ENCODE measurements at places on chromosomes 5 and 9.

GRCh38 chr5:6752782-6753181 lies 39.5 kb downstream of the TENT4A start:
- DNase-seq, result no peak

- no peak for DNase-seq
Observed at GRCh38 chr5:169583101-169583423, 511 bp upstream of the SPDL1 start.

- no peak for DNase-seq
Observed at GRCh38 chr9:84375954-84376353, 35.4 kb upstream of the SLC28A3 start.

DNA sequence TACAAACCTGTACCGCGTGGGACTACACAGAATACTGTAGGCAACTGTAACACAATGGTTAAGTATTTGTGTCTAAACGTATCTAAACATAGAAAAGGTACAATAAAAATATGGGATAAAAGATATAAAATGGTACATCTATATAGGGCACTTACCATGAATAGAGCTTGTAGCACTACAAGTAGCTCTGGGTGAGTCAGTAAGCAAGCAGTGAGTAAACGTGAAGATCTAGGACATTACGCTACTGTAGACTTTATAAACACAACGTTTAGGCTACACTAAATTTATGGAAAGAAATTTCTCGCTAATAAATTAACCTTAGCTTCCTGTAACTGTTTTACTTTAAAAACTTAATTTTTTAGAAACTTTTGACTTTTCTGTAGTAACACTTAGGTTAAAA lies 46.5 kb downstream of the MRPS27 start:
- no peak for DNase-seq

- no peak for DNase-seq
Observed at GRCh38 chr5:113330533-113331208, 104.1 kb downstream of the TSSK1B start.

GRCh38 chr5:53164478-53165165 lies 55.1 kb upstream of the MOCS2 start:
- no peak for DNase-seq

DNA sequence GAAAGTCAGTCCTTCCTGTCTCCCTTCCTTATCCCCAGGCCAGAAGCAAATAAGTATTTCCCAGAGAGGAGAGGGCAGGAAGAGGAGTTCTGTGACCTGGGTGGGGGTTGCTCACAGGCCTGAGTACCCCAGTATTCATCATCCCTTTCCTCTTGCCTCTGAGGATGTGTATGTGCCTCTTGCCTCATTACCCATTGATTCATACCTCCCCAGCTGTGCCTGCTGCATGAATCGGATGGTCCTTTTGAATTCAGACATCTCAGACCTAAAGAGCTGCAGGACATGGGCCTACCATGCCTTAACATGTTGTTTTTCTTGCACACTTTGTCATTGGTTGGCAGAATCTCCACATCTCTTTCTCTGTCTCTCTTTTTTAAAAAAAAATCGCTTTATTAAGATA lies 112.8 kb upstream of the SHB start:
- no peak for DNase-seq

DNA sequence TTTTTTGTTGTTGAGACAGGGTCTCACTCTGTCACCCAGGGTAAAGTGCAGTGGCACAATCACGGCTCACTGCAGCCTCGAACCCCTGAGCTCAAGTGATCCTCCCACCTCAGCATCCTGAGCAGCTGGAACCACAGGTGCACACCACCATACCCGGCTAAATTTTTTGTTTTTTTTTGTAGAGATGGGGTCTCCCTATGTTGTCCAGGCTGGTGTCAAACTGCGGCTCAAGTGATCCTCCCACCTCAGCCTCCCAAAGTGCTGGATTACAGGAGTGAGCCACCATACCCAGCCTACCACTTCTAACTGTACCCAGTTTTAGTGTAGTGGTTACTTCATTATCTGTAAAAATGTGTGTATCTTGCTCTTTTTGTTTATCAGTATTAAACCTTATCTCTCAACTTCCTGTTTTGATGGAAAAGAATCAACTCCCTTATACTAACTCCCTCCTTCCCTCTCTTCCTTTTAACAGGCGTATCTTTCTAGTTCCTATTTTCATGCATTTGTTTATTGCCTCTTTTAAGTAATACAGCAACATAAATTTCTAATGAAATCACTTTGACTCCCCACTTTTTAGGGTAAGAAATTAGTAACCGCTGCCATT lies 33.1 kb downstream of the GRAMD2B start:
- DNase-seq, result no peak

DNA sequence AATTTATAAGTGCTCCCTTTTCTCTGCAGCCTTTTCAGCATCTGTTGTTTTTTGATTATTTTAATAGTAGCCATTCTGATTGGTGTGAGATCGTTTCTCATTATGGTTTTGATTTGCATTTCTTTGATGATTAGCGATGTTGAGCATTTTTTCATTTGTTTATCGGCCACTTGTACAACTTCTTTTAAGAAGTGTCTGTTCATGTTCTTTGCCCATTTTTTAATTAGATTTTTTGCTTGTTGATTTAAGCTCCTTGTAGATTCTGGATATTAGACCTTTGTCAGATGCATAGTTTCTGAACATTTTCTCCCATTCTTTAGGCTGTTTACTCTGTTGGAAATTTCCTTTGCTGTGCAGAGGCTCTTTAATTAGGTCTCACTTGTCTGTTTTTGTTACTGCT lies 46.3 kb downstream of the FYB1 start:
- DNase-seq, result no peak

- no peak for DNase-seq
Observed at GRCh38 chr5:8714861-8715260, 831.0 kb downstream of the SEMA5A start.

GRCh38 chr5:142821733-142822487 lies 51.7 kb downstream of the ARHGAP26 start:
- no peak for DNase-seq

- no peak for DNase-seq
Observed at GRCh38 chr9:2066312-2067273, 51.4 kb downstream of the SMARCA2 start.

DNA sequence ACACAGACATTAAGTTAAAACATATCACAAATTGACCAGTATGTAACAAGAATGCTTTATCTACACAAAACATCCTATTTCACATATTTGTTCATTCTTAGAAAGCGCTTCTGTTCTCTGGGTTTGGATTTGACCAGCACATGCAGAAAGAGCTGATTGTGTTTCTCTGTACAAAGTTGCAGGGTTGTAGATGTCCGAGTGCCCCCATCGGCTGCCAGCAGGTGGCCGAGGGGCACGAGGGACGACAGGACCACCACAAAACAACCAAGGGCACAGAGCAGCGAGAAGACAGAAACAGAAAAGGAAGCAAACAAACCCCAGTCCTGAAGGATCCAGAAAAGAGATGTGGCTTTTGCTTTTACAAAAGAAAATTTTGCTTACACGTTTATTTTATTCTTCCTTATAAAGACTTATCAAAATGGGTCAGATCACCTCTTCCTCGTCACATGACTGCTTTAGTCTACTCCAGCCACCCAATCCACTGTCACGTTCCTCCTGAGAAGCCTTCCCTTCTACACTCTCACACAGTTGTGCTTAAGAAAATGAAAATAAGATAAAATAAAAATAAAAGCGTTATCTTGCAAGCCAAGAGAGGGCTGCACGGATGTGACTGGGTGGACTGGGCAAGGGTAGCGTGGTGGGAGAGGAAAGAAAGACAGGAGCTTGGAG lies 9.5 kb downstream of the OTP start:
- no peak for DNase-seq

DNA sequence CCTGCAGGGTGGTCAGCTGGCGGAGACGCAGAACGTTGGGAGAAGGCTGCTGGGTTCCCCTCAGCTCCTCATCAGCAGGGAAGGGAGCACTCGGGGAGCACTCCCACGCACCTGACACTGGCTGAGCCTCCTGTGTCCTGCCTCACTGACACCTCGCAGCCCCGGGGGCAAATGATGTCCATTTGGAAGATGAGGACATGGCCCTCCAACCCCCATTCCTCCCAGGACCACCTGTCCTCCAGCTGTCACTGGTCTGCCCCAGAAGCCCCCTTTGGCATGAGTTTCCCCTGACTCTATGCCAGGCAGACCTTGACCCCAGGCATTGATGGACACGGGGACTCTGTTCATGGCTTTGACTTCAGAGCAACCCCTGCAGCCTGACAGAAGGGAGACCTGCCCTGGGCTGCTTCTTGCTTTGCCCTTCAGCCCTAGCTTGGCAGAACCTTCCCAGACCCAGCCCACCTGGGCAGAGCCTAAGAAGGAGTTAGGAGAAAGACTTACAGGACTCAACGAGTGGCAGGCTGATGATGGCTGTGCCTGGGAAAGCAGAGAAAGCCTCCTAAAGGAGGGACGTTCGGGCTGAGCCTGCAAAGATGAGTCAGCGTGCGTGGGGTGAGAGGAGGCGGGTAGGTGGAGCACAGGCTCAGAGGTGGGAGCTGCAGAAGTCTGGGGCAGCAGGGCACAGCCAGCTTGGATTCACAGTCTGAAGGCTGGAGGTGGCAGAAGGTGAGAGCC lies 90.6 kb downstream of the LMX1B start:
- no peak for DNase-seq

DNA sequence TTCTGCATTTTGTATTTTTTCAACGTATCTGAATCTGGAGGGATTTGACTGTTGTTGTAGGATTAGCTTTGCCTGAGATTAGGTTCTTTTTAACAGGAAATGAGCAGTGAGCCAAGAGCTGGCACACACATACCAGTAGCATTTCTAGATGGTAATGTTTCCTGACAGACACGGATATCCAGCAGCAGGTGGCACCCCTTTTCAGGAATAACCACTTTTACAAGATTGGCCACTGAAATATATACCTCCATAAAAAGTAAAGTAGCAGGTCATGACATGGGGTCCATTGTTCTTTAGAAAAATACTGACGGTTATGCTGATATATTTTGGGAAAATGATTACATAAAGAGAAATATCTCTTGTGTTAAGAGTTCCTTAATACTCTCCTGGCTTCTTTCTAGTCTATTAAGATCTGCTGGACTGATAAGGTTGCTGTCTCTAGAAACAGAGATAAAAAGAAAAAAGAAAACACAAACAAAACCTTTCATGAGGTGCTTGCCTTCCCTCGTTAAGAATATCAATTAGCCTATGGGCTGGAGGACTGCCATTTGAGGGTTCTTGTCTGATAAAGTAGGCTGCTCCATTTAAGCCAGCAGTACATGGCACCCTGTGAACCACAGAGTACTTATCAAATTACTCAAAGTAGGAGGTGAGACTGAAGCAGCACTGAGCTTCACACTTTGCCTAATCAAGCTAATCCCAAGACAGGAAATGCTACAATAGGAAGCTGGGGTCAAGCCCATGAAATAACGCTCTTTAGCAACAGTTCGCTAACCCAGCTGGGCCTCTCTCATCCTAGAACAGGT lies 101.6 kb upstream of the PCA3 start:
- no peak for DNase-seq

DNA sequence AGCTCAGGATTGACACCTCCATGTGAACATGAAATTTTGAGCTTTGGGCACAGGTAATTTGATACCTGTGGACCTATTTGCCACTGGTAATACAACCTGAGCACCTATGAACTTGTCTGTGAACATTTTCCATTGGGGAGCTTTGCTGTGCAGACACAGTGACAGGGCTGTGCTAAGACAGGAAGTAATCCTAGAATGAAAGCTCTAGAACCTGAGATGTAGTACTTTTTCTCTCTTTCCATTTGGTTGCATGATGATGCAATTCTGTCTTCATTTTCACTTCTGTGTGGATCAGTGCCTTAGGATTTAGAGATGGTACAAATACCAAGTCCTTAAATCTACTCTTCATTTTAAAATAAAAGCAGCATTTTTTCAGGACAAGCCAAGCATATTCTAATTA lies 216.9 kb downstream of the NR3C1 start:
- DNase-seq, result no peak

DNA sequence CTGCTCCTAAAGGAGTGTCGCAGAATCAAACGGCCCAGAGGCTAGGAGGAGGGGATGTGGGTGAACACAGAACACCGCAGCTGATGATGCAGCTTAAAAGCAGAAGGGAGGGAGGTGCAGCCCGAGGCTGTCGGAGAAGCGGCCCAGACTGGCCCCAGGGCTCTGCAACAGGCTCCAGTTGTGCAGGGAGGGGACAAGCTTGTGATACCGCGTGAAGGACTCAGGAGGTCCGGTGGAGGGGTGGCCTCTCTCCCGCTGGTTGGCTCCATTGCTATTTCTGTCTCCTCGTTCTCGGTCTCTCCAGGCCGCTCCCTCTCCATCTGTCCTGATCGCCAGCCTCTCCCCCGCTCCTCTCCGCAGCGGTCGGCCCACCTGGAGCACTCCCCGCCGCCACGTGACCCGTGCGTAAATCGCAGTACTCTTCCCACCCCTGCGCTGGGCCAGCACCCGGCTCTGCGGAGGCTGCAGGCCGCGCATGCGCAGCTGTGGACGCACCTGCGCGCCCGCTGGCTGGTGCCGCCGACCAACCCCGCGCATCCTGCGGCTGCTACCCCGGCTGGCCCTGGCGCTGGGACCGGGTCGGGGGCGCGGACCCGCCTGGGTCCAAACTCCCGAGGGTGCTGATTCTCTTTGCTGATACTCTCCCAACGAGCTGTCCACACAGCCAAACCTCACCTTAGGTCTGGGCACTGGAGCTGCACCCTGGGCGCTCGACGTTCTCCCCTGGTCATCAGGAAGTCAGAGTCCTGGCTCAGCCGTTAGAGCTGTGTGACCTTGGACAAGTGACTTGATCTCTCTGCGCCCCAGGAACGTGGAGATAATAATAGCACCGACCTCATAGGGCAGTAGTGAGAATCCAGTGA lies 3.7 kb upstream of the STXBP1 start:
- DNase-seq, result peak; percentile 68

DNA sequence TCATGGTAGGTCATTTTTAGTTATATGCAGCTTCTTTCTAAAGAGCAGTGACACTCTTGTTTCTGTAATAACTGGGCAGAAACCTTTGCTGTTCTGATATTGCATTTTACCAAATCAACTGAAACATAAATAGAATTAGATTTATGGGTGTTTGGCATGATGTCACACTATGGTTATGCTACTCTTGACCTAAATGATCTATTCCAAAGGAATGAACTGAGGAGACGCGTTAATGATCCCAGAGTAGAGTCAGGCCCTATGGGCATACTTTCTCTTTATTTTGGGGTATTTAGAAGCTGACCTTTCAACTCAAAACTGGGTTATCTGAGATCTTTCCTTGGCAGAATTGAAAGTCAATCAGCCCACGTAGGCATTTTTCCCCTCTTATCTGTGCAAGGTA lies 146.8 kb upstream of the ADAMTSL1 start:
- no peak for DNase-seq

GRCh38 chr5:35223787-35224395 lies 6.4 kb downstream of the PRLR start:
- no peak for DNase-seq

GRCh38 chr5:178210686-178211085 lies 6.4 kb downstream of the HNRNPAB start:
- DNase-seq, result no peak

Data from neuronal stem cell (in vitro differentiated cells).